ENCODE measurements at places on chromosomes 7 and 10. TPM values are rescaled to one million over a fixed set of nuclear protein-coding genes. Genes with fewer than 3 reads are reported as not detected.

The CELF2 gene
- 12.5 TPM for total RNA-seq

The PTPRN2 gene
- total RNA-seq, result 0.53 TPM

The ZNF680 gene
- total RNA-seq, result 13.6 TPM

The FAM170B gene
- not detected for total RNA-seq

The UCMA gene
- total RNA-seq, result not detected

The DNAH11 gene
- total RNA-seq, result 1.3 TPM

The TRIM50 gene
- not detected for total RNA-seq

The LYZL2 gene
- total RNA-seq, result not detected

The MSMB gene
- not detected for total RNA-seq

The NPFFR1 gene
- not detected for total RNA-seq

The PDLIM1 gene
- total RNA-seq, result 46.5 TPM

The VAX1 gene
- total RNA-seq, result not detected

The PSMC2 gene
- 360 TPM for total RNA-seq

The ADIRF gene
- 36.5 TPM for total RNA-seq

The TSPAN33 gene
- 0.07 TPM for total RNA-seq

The TMEM176B gene
- total RNA-seq, result not detected

The AGMO gene
- total RNA-seq, result not detected

The IFRD1 gene
- total RNA-seq, result 45.5 TPM

The EPHB6 gene
- 0.79 TPM for total RNA-seq

The PLAU gene
- total RNA-seq, result 29.0 TPM

The MOGAT3 gene
- total RNA-seq, result not detected

The FANK1 gene
- 1.4 TPM for total RNA-seq

The COL1A2 gene
- total RNA-seq, result 19.1 TPM

The ZNF239 gene
- 1.1 TPM for total RNA-seq

The ZNF425 gene
- total RNA-seq, result 0.73 TPM

The TAX1BP1 gene
- 88.6 TPM for total RNA-seq

The UTF1 gene
- not detected for total RNA-seq

All from pulmonary artery endothelial cell (primary cell).